ENCODE measurements at places on chromosomes 6 and 20. TPM values are rescaled to one million over a fixed set of nuclear protein-coding genes. Genes with fewer than 3 reads are reported as not detected.

LTB gene
- total RNA-seq: 30.5 TPM

VSX1 gene
- total RNA-seq: not detected

SRF gene
- 19.7 TPM for total RNA-seq

GABBR1 gene
- 5.4 TPM for total RNA-seq

GCM1 gene
- total RNA-seq: not detected

PRDM13 gene
- total RNA-seq: not detected

TNFRSF6B gene
- 16.8 TPM for total RNA-seq

ADGRF5 gene
- total RNA-seq: 140 TPM

TM9SF4 gene
- total RNA-seq: 33.5 TPM

TGM3 gene
- not detected for total RNA-seq

RSPO3 gene
- total RNA-seq: 0.19 TPM

CLDN20 gene
- not detected for total RNA-seq

GPANK1 gene
- 11.9 TPM for total RNA-seq

IFT52 gene
- 24.3 TPM for total RNA-seq

FAM217A gene
- not detected for total RNA-seq

FOXS1 gene
- total RNA-seq: 0.09 TPM

PGK2 gene
- not detected for total RNA-seq

PHACTR3 gene
- 1.3 TPM for total RNA-seq

POM121L2 gene
- not detected for total RNA-seq

DNA sequence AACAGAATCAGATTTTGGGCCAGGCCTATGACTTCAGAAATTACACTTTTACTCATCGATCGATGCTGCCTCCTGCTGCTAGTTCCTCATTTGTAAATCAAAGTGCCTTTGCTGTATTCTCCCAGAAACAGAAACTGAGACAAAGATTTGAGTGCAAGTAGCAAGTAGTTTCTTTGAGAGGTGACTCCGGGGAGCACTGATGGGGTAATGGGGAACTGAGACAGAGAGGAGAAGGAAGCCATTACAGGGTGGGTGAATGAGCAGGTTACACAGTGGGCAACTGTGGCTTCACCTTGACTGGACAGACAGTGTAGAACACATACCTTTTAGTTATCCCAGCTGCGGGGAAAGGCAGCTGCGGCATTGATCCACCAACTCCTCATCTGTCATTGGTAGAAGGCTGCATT, 9.7 kb upstream of the CD40 start:
- no peak for DNase-seq

DNA sequence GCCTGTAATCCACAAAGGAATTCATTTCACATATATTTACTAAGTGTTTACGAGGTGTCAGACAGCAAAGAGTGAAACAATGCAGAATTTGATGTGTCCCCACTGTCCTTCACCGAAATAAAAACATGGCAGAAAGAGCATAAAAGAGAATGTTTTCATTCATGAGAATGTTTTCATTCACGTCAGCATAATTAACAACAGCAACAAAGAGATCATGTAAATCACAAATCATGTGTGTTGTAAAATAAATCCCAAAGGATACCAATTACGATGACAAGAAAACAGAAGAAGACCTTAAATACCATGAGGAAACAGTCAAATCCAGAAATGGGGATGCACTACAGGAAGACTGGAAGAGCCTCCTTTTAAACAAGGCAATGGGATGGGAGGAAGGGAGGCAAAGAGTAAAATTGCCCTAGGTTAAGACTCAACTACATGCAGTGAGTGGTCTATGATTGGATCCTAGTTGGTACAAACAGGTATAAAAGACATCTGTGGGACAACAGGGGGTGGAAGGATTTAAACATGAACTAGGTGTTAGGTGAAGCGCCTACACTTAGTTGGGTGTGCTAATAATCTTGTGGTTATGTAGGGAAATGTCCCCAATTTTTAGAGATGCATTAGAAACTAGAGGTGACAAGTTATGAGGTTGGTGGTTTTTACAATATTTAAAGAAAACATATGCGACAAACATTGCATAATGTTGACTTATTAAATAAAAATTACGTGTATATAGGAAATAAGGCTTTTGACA, 1.5 kb downstream of the ZSCAN31 start:
- no peak for DNase-seq

GRCh38 chr6:165557674-165558073, 105.4 kb downstream of the PDE10A start:
- DNase-seq: peak; percentile 41

GRCh38 chr6:45667766-45668165, 290.0 kb upstream of the SUPT3H start:
- DNase-seq: no peak

GRCh38 chr6:161108916-161109315, 117.3 kb downstream of the MAP3K4 start:
- no peak for DNase-seq

GRCh38 chr6:128754658-128755256, 128.2 kb upstream of the LAMA2 start:
- no peak for DNase-seq

GRCh38 chr6:56992703-56993102, 37.8 kb downstream of the BEND6 start:
- DNase-seq: no peak

GRCh38 chr20:56570832-56571231, 37.8 kb downstream of the FAM209B start:
- DNase-seq: no peak

- DNase-seq: no peak
These were observed 54.3 kb downstream of the ADTRP start for GRCh38 chr6:11724286-11724685.

DNA sequence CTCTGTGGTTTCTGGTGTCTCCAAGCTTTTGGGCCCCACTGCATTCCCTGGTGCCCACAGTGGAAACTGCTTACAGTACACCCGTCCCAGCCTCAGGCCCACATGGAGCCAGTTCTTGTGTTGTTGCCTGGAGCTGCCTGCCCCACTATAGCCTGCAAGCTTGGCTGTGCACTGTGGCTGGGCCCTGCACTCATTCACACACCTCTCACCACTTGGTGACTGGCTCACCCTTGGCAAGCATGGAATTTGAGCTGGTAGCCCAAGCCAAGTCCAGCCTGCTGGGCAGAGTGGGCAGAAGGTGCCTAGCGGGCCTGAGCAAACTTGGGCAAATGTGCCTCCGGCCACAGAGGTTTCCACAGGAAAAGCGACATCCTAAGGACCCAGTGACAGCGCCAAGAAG, 472.3 kb downstream of the MMUT start:
- no peak for DNase-seq

- peak; percentile 51 for DNase-seq
These were observed 24.5 kb downstream of the ARFGEF2 start for GRCh38 chr20:48945840-48946514.

DNA sequence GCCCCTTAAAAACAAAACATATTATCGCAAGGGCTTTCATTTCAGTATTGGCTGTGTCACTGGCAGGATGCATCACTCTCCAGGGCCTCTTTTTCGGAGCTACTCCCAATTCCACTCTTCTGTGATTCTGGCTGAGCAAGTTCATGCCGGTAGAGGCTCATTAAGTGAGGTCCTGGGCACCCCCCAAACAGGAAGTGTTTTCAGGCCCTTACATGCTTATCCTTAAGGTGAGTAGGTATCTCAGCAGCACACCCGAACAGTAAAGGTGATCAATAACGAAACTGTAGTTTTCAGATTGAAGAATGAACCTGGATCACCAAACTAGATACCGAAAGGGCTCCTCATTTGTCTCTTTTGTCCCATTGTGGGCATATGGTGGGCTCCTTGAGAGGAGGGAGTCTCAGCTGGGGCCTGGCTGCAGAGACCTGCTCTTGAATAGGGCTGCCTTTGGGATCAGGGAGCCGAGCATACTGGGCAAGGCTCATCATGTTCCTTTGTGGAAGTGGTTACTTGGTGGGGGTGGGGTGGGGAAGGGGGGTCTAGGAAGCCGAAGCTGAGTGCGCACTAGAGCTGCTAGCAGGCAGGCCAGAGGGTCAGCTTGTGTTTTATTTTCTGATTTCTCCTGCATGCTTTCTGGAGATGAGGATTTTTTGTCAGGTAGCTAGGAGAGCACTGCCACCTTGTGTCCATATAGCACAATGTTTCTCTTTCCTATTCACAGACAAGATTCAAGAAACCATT, 65.2 kb downstream of the CDS2 start:
- DNase-seq: peak; percentile 88

- DNase-seq: no peak
These were observed 6.1 kb downstream of the NFATC2 start for GRCh38 chr20:51536116-51537069.

GRCh38 chr6:167682125-167682524, 144.6 kb upstream of the AFDN start:
- peak; percentile 79 for DNase-seq

GRCh38 chr6:39696986-39697788, 28.0 kb downstream of the KIF6 start:
- no peak for DNase-seq

- no peak for DNase-seq
These were observed 74.6 kb upstream of the XRN2 start for GRCh38 chr20:21228511-21228910.

- no peak for DNase-seq
These were observed 191.2 kb upstream of the PREP start for GRCh38 chr6:105593805-105594671.

- DNase-seq: no peak
These were observed 34.9 kb downstream of the PIGU start for GRCh38 chr20:34642009-34642408.

GRCh38 chr20:61702246-61702645, 363.4 kb downstream of the TAF4 start:
- DNase-seq: no peak

GRCh38 chr6:137745321-137745720, 121.7 kb upstream of the TNFAIP3 start:
- DNase-seq: no peak

DNA sequence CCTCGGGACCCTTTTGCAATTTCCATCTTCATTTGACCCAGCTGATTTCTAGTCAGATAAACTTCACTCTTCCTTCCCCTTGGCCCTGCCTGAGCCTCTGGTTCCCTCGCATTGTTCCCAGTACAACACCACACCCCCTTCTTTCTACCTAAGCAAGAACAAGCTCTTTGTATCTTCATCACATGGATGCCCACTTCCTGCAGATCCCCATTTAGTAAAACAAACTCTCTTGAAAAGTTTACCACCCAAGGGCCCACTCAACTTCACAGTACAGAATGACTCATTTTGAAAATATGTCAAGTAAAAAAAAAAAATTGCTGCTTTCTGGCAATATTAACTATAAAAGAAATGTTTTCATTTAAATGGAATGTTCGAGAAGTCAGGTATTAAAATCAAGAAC, 5.2 kb downstream of the FAXC start:
- DNase-seq: peak; percentile 62

- DNase-seq: no peak
These were observed 4.8 kb upstream of the DUSP22 start for GRCh38 chr6:287489-287860.

GRCh38 chr6:149368065-149368464, 32.0 kb upstream of the SUMO4 start:
- DNase-seq: no peak

DNA sequence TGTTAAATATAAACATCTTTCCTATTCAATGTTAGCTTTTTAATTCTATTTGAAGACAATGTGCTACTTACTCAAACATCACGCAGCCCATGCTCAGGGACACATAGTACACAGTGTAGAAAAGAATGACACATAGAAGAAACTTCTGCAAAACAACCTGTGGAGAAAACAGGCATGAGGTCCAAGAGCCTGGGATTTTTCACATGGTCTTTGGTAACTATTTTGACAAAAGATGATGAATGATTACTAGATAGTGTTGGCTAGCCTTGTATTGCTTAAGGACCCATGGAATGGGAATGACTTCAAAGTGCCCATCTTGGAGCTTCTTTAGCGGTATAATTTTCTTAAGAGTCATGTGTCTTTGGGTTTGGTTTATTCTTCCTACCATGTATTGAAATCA, 15.4 kb downstream of the TMEM244 start:
- no peak for DNase-seq

GRCh38 chr6:36848658-36849441, 9.6 kb upstream of the CPNE5 start:
- DNase-seq: no peak

DNA sequence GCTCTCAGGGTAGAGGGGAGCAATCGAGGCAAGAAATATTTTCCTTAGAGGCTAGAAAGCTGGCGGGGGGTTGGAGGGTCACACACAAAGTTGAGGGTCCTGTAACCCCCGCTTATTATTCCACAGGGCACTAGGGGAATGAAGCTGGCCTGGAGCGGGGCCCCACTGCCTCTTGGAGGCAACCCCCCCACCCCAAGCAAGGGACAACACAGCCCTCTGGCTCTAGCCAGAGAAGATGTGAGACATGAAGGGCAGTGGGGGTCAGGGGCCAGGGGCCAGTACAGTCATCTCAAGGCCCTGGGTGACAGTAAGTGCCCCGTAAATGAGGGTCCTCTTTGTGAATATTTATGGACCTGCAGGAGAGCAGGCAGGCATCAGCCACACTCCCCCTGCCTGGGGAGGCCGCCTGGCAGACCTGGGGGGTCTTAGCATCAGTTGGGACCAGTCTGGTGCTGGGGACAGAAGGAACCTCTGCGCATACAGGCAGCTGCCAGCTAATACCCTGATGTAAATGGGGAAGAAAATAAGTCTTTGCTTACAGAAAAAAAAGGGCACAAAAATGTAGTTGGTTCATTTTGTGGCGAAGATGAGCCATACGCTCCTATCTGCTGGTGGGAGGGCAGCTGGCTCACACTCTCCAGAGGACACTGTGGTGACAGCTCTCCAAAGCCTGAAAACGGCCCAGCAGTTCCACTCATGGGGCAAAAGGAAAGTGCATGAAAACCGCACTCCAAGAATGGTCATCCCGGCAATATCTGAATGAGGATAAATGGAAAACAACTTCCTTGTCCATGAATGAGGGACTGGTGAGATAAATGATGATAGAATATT, 21.9 kb downstream of the SPATA2 start:
- no peak for DNase-seq

GRCh38 chr6:110720066-110720465, 95.2 kb downstream of the CDK19 start:
- no peak for DNase-seq

DNA sequence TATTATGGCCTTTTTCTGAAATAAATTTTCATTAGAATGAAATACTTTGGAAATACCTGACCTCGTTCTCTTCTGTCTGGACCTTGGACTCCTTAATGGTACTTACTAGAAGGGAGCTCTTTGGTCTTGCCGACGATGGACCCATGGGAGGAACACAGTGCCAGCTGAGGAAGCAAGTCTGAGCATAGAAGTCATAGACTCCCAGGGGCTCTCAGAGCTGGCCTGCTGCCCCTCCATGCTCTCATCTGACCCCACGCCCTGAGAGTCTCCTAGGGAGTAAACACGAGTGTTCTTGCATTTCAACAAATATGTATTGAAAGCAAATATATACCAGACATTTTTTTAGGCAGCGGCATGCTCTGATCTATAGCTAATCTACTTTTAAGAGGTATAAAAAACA, 87.8 kb downstream of the PLEKHG1 start:
- peak; percentile 54 for DNase-seq

- DNase-seq: no peak
These were observed 13.7 kb downstream of the TRAF3IP2 start for GRCh38 chr6:111591901-111592461.

DNA sequence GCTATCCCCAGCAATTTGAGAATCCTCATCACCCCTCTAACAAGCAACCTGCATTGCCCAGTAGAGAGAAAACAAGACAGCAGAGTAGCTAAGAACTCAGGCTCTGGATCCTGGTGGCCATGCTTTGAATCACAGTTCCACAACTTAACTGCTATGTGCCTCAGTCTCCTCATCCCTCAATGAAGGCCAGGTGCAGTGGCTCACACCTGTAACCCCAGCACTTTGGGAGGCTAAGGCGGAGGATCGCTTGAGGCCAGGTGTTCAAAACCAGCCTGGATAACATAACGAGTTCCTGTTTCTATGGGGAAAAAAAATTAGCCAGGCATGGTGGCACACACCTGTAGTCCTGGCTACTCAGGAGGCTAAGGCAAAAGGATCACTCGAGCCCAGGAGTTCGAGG, 23.7 kb downstream of the BACH2 start:
- DNase-seq: no peak

- peak; percentile 56 for DNase-seq
These were observed 664.8 kb upstream of the MMS22L start for GRCh38 chr6:97947841-97948240.

All from dermis blood vessel endothelial cell (primary cell).